ENCODE measurements at places on chromosomes 7 and 10.

DNA sequence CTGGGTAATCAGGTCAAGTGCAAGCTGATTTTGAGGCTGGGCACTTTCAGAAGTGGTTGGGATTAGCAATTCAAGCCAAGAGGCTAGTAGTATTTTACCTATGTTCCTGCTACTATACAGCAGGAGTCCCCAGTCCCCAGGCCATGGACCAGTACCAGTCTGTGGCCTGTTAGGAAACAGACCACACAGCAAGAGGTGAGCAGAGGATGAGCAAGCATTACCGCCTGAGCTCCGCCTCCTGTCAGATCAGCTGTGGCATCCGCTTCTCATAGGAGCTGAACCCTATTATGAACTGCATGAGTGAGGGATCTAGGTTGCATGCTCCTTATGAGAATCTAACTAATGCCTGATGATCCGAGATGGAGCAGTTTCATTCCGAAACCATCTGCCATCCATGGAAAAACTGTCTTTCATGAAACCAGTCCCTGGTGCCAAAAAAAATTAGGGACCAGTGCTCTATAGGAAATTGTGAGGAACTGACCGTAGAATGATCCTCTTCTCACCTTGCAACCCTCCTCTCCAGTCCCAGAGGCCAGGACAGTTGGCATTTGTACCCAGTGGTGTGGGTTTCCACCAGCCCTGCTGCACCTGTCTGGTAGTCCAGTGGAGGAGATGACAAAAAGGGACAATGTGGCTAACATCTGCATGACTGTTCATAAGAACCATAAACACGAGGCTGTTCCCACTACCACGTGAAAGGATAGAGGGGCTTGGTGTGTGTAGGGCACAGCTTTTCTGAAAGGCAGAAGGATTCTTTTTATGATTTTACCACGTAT is 172.5 kb downstream of the KIAA1217 start:
- DNase-seq = no peak

GRCh38 chr7:74302745-74303221 is 13.6 kb downstream of the CLIP2 start:
- no peak for DNase-seq

DNA sequence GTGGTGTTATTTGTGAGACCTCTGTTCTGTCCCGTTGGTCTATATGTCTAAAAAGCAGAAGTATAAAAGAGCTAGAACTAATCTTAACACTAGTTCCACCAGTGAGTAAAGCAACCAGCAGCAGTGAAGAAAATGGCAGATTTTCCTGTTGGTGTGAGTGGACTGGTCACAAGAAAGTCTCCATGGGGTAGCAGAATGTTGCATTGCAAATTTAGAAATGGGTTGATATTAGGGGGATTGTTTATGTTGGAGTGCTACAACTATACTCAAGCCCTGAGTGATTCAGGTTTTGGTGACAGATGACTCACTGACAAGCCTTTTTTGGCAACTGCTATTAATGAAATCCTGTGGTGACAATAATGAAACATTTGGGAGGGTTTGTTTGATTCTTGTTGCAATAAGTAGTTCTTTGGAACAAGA is 5.6 kb downstream of the AVL9 start:
- DNase-seq = peak; percentile 39

DNA sequence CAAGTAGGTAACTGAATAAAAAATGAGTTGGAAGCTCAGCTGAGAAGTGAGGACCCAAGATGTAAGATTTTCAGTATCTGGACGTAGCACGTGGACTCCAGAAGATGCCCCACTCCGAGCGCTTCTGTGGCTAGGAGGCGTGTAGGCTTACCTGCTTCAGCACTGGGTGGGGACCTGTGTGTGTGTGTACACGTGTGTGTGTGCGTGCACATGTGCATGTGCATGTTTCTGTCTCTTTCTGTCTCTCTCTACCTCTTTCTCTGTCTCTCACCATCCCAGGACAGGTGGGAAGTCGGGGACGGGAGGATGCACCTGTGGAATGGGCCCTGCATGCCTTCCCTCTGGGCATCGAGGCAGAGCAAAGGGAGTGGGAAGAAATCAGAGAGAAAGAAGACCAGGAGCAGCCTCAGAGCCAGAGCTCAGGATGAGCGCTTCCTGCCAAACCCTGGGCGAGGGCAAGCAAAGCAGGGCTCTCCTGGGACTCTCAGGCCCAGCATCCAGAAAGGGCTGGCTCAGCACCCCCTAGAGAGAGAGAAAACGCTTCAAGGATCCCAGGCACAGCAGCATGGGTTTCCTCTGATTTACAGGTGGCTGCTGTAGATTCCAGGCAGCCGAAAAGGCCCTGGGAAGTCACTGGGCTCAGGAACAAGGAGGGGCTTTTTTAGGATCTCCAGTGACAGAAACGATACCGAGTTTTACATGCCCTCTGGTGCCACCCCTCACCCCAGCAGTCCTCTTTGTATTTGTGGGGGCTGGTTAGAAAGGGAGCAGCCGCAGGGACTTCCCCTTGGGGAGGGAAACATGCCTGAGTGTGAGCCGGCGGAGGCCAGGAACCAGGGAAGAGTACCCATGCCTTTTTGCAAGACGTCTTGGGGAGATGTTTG is 28.5 kb downstream of the CXCL12 start:
- no peak for DNase-seq

DNA sequence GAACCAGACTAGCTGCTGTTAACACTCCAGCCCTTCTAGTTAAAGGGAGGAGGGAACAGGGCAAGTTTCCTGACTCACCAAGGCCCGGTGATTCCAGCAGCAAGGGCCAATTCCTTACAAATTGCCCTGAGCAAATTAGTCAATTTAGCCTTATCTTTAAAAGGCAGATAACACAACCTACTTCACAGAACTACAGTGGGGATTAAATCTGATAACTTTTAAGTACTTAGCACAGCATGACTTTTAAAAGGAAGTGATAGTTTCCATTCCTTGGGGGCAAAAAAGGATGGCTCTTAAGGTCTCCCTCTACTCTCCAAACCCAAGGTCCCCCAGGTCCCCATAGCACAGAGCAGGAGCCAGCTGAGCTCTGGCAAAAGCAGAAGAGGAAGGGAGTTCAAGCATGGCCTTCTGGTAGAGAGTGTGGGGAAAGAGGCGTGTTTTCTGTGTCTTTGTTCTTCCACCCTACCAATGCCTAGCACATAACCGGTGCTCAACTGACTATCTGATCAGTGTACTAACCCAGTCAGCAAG is 4.0 kb downstream of the CDCA7L start:
- no peak for DNase-seq

GRCh38 chr10:21895932-21896331 is 107.6 kb downstream of the DNAJC1 start:
- DNase-seq = no peak

GRCh38 chr10:81081887-81082620 is 544.4 kb downstream of the SH2D4B start:
- DNase-seq = no peak

GRCh38 chr10:107616031-107616430 is 451.5 kb upstream of the SORCS1 start:
- DNase-seq = no peak

- no peak for DNase-seq
These were observed 283.7 kb upstream of the PODXL start for GRCh38 chr7:131839967-131840690.

GRCh38 chr7:17367502-17367901 is 69.0 kb downstream of the AHR start:
- DNase-seq = no peak

DNA sequence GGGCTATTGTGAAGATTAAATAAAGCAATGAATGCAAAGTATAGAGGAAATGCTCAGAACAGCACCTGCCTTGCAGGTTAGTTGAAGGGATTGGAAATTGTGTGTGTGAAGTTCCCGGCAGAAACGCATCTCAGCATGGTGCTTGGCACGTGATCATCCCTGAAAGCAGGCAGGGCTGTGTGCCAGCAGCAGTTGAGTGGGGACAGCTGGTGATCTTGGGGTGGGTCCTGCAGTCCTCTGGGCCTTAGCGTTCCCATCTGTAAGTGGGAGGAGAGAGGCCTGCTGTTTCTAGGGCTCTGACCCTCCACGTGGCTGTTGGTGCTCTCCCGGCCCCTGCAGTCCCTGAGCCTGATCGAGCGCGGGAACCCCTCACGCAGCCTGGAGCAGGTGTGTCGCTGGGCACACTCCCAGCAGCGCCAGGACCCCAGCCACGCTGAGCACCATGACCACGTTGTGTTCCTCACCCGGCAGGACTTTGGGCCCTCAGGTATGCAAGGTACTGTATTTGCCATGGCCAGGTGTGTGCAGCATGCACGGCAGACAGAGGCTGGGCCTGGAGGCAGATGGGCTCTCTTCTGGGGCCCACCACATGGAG is 55.3 kb downstream of the TBATA start:
- no peak for DNase-seq

GRCh38 chr7:74043523-74043951 is 15.6 kb downstream of the ELN start:
- DNase-seq = peak; percentile 69

GRCh38 chr7:41964183-41964753 is 261.4 kb upstream of the INHBA start:
- DNase-seq = no peak

- DNase-seq = no peak
These were observed 1.6 kb upstream of the ORAI2 start for GRCh38 chr7:102431617-102432298.

- no peak for DNase-seq
These were observed 1078.3 kb downstream of the NRG3 start for GRCh38 chr10:82953331-82953730.

DNA sequence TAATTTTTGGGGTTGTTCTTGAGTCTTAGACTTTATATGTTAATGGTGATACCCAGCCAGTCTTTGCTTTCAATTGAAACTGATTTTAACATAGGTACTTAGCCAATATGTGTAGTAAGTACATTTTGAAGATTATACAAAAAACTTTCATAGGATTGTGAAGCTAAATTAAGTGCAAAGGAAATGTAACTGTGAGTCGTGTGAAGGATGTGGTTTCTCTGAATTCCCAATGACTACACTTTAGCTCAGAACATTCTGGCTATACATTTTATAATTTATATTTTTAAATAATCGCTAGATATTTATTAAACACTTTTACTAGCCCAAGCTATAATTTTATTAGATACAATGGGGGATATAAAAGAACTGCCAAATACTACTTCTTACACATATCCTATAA is 359.3 kb downstream of the PCLO start:
- no peak for DNase-seq

GRCh38 chr7:114981323-114981722 is 59.4 kb downstream of the MDFIC start:
- no peak for DNase-seq

GRCh38 chr7:104814671-104815400 is 199.2 kb upstream of the KMT2E start:
- no peak for DNase-seq

- no peak for DNase-seq
These were observed 194.7 kb downstream of the GALNT17 start for GRCh38 chr7:71326595-71326994.

GRCh38 chr10:72605122-72605521 is 20.8 kb downstream of the MICU1 start:
- DNase-seq = no peak

GRCh38 chr10:34889004-34889869 is 74.1 kb upstream of the PARD3 start:
- DNase-seq = no peak

DNA sequence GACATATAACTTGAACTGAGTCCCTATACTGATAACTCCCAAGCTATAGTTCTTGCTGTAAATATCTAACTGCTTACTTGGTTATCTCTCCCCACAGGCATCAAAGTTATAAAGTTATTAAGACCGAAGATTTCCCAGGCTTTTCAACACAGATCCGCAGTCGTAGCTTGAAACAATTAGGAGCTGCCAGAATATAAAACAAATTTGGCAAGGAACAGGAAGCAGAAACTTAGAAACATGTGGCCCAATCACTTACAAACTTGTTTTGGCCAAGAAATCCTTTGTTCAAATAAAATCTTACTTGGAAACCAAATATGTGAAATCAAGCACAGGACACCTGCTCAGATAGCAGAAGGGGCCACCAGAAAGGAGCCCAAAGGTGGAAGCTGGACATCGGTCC is 9.0 kb downstream of the SLC16A12 start:
- DNase-seq = no peak

DNA sequence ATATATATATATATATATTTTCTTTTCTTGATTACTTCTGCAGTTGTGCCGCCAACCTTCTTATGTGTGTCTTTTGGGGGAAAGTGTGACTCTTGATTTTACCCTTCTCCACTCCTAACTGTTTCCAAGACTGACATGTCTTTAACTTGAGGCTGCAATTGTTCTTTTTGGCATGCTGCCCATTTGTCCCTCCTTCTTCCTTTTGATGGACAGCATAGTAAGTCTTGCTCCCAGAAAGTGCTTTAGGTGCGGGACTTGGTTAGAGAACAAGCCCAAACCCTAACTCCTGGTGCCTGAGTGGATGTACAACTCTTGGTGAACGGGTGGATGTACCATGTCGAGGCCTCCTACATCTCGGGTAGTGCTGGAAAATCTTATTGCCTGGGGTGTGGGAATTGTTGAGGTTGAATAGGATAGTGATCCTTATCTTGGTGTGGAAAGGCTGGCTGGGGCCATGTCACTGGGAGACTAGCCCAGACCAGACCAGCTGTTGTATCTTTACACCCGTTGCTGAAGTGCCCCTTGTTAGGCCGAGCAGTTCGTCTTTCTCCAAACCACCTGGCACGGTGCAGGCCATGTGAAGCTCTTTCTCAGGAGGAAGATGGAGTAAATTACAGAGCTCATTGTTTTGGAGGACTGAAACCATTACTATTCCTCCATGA is 16.3 kb downstream of the TCF7L2 start:
- no peak for DNase-seq

- DNase-seq = no peak
These were observed 7.0 kb upstream of the PTPRE start for GRCh38 chr10:127899766-127900387.

- no peak for DNase-seq
These were observed 8.9 kb downstream of the GLI3 start for GRCh38 chr7:42227936-42228591.

GRCh38 chr7:156080596-156080995 is 268.3 kb upstream of the SHH start:
- DNase-seq = no peak

GRCh38 chr10:85986777-85987176 is 379.8 kb downstream of the GRID1 start:
- DNase-seq = no peak

DNA sequence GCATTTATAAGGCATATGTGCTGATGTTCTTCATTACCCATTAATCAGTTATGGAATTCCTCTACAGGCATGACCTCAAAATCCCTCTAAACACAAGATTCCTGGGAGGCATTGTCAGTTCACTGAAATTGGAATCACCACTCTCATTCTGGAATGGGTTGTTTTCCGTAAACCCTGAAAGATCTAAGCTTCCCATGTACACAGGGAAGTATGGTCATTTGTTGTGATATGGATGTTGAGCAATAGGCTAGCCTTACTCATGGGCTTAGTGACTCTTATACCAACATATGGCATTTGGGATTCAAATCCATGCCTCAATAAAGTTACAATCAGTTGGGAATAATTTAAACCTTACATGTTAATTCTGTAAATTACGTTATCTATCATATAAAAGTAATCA is 258.0 kb downstream of the XPNPEP1 start:
- DNase-seq = no peak
